ENCODE measurements at places on chromosomes 4 and X.

- H3K27ac ChIP-seq = no peak overlapping the region
- no peak for DNase-seq
- H3K4me3 ChIP-seq = no peak overlapping the region
- H3K4me1 ChIP-seq = peaks cover 5% of the 10 kb centered on the region
- no peaks in the 10 kb centered on the region for H3K36me3 ChIP-seq
These were observed 23.3 kb upstream of the MTM1 start for GRCh38 chrX:150544835-150545770.

GRCh38 chr4:18366892-18367291, 345.3 kb upstream of the LCORL start:
- H3K4me3 ChIP-seq = no peak overlapping the region
- H3K36me3 ChIP-seq = no peaks in the 10 kb centered on the region
- DNase-seq = no peak

DNA sequence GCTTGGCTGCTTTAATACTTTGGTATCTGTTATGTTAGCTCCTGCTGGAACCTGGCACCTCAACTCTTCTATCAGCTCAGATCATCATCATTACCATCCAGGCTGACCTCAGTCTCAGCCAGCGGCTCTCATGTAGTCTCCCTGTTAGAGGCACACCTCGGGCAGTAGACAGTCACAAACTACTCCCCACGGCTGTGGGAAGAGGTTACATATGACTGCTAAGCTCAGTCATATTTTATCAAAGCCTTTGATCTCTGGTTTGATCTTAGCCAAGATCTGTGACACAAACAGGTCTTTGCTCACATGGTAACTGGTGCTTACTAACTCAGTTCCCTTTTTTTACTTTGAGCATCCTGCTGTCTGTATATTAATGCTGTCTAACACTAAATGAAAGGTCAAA, 384.9 kb downstream of the CENPC start:
- H3K27ac ChIP-seq = no peak overlapping the region
- no peaks in the 10 kb centered on the region for H3K36me3 ChIP-seq
- no peak for DNase-seq
- no peaks in the 10 kb centered on the region for H3K27me3 ChIP-seq
- H3K4me3 ChIP-seq = no peak overlapping the region

- no peaks in the 10 kb centered on the region for H3K36me3 ChIP-seq
- H3K27me3 ChIP-seq = no peaks in the 10 kb centered on the region
- H3K4me3 ChIP-seq = no peak overlapping the region
- H3K4me1 ChIP-seq = no peaks in the 10 kb centered on the region
- DNase-seq = peak; percentile 78
These were observed 6.8 kb upstream of the SASH3 start for GRCh38 chrX:129772796-129773431.

GRCh38 chr4:113293043-113293560, 243.6 kb downstream of the ANK2 start:
- H3K27me3 ChIP-seq = no peaks in the 10 kb centered on the region
- DNase-seq = peak; percentile 65
- peak overlapping the region; percentile 80 for H3K27ac ChIP-seq
- no peak overlapping the region for H3K4me3 ChIP-seq

GRCh38 chr4:153497091-153497531, 31.0 kb downstream of the TMEM131L start:
- H3K27me3 ChIP-seq = no peaks in the 10 kb centered on the region
- H3K36me3 ChIP-seq = no peaks in the 10 kb centered on the region
- no peak overlapping the region for H3K4me3 ChIP-seq

- no peak overlapping the region for H3K4me3 ChIP-seq
- no peaks in the 10 kb centered on the region for H3K27me3 ChIP-seq
- DNase-seq = no peak
These were observed 21.7 kb downstream of the RBPJ start for GRCh38 chr4:26342328-26343037.

Data from sigmoid colon (tissue), 7 donors.